ENCODE measurements at places on chromosomes 7 and 10.

- peaks cover 9% of the 10 kb centered on the region for H3K4me1 ChIP-seq
- H3K36me3 ChIP-seq, result no peaks in the 10 kb centered on the region
- DNase-seq, result no peak
Measured at GRCh38 chr7:112157072-112157471, 49.1 kb downstream of the DOCK4 start.

DNA sequence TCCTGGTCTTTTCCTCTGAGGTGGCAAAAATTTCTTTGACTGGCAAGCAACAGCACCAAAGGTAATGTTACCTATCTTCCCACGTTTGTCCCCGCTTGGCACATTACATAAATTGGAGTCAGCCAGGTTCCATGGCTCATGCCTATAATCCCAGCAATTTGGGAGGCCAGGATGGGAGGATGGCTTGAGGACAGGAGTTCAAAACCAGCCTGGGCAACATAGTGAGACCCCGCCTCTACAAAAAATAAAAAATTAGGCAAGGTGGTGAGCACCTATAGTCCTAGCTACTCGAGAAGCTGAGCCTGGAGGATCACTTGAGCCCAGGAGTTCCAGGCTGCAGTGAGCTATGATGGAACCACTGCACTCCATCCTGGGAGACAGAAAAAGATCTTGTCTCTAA is 139.5 kb downstream of the IDE start:
- H3K4me3 ChIP-seq, result no peak overlapping the region
- no peaks in the 10 kb centered on the region for H3K36me3 ChIP-seq

- DNase-seq, result no peak
- H3K27me3 ChIP-seq, result peaks cover 47% of the 10 kb centered on the region
- H3K27ac ChIP-seq, result no peak overlapping the region
Measured at GRCh38 chr7:70457482-70457881, 674.5 kb upstream of the GALNT17 start.

- no peaks in the 10 kb centered on the region for H3K36me3 ChIP-seq
- H3K27me3 ChIP-seq, result no peaks in the 10 kb centered on the region
- H3K27ac ChIP-seq, result no peak overlapping the region
- peaks cover 10% of the 10 kb centered on the region for H3K4me1 ChIP-seq
- no peak overlapping the region for H3K4me3 ChIP-seq
Measured at GRCh38 chr7:69374044-69374425, 224.2 kb upstream of the AUTS2 start.

DNA sequence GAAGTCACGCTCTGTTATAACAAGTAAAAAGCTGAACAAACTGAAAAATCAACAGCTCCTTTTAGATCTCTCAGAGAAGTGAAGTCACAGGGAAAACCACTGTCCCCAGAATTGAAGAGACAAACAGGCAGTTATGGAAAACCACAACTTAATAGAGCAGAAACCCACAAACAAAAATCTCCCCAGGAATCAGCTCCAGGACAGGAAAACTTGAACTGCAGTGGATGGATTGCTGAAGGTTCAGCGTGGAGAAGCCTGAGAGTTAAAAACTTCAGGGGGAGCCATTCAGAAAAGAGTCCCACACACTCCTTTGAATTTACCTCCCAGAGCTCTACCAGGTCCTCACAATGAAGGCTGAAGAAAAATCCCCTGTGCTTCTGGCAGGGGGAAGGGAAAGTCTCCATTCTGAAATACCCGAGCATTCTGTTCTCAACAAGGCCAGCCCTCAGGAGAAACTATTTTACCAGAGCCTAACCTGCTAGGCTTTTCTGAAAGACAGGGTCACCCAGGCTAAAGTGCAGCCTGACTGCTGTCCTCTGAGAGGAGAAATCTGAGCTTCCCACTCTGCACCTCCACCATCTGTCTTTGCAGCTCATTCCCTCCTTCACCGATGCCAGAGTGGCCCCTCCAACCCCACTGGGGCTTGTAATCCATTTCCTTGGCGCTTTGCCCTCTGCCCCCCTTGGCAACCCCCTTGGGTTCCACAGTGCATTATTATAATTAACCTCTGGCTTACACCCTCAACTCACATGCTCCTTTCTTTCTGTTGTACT is 65.0 kb upstream of the CCNY start:
- H3K27ac ChIP-seq, result no peak overlapping the region
- H3K36me3 ChIP-seq, result no peaks in the 10 kb centered on the region
- no peak overlapping the region for H3K4me3 ChIP-seq
- H3K27me3 ChIP-seq, result no peaks in the 10 kb centered on the region
- no peak for DNase-seq

DNA sequence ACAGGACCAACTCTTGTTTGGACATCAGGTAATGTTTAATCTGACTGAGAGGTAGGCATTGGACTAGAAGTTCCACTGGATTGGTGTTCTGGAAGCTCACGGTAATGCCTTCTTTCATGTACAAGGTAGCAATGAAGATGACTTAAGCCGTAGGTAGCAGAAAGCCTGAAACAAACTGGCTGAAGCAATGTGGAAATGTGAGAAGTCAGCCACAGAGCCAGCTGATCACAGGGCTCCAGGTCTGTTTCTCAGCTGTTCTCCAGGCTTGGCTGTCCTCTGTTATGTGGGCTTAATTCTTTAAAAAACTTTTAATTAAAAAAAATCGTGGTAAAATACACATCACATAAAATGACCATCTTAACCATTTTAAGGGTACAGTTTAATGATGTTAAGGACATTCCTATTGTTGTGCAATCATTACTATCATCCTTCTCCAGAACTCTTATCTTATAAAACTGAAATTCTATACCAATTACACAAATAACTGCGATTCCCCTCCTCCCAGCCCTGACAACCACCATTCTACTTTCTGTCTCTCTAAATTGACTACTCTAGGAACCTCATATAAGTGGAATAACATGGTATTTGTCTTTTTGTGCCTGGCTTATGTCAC is 101.4 kb upstream of the ZNF32 start:
- DNase-seq, result no peak

GRCh38 chr10:123754123-123754522 is 88.0 kb downstream of the GPR26 start:
- no peak overlapping the region for H3K4me3 ChIP-seq
- H3K27ac ChIP-seq, result no peak overlapping the region
- H3K4me1 ChIP-seq, result no peaks in the 10 kb centered on the region
- peaks cover 53% of the 10 kb centered on the region for H3K27me3 ChIP-seq
- no peaks in the 10 kb centered on the region for H3K36me3 ChIP-seq
- DNase-seq, result no peak

DNA sequence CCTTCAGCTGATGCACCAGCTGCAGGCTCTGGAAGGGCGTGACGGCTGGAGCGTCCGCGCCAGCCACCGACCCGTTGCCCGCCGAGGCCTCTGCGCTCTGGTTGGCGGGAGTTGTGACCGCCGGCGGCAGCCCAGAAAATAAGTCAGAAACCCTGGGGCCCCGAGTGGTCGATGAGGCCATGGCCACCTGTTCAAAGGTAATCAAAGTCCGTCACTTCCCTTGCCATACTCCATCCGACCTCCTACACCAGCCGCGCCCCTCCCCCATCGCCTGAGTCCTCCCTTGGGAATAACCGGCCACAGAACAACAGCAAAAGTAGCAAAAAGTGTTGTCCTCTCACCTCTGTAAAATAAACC is 406 bp downstream of the PRLHR start:
- no peaks in the 10 kb centered on the region for H3K36me3 ChIP-seq
- peaks cover 40% of the 10 kb centered on the region for H3K27me3 ChIP-seq
- H3K27ac ChIP-seq, result no peak overlapping the region
- no peak overlapping the region for H3K4me3 ChIP-seq
- DNase-seq, result no peak

- peaks cover 35% of the 10 kb centered on the region for H3K27me3 ChIP-seq
- H3K27ac ChIP-seq, result no peak overlapping the region
- DNase-seq, result no peak
Measured at GRCh38 chr7:151941009-151941408, 15.2 kb upstream of the GALNTL5 start.

- H3K27me3 ChIP-seq, result no peaks in the 10 kb centered on the region
- DNase-seq, result no peak
- H3K27ac ChIP-seq, result no peak overlapping the region
Measured at GRCh38 chr10:119817991-119818888, 54.4 kb downstream of the MCMBP start.

GRCh38 chr10:132898391-132899053 is 43.8 kb downstream of the CFAP46 start:
- peaks cover 45% of the 10 kb centered on the region for H3K27me3 ChIP-seq
- no peak overlapping the region for H3K27ac ChIP-seq
- H3K36me3 ChIP-seq, result no peaks in the 10 kb centered on the region
- H3K4me1 ChIP-seq, result no peaks in the 10 kb centered on the region
- H3K4me3 ChIP-seq, result no peak overlapping the region

DNA sequence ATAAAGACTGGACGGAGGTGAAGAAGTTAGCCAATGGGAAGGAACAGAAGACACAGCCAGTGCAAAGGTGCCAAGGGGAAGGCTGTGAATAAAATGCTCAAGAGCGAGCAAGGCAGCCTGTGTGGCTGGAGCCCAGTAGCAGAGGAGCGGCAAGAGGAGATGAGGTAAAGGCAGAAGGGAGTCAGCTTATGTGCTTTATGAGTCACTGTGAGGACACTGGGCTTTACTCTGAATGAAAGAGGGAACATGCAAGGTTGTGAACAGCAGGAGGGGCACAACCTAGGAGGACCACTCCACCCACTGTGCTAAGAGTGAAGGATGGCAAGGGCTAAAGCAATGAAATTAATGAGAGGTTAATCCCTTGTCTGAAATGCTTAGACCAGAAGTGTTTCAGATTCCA is 129.0 kb upstream of the ODAD2 start:
- H3K27me3 ChIP-seq, result 0 out of 2 replicates have a peak, but pooled peaks cover 4% of the 10 kb centered on the region
- no peaks in the 10 kb centered on the region for H3K36me3 ChIP-seq

DNA sequence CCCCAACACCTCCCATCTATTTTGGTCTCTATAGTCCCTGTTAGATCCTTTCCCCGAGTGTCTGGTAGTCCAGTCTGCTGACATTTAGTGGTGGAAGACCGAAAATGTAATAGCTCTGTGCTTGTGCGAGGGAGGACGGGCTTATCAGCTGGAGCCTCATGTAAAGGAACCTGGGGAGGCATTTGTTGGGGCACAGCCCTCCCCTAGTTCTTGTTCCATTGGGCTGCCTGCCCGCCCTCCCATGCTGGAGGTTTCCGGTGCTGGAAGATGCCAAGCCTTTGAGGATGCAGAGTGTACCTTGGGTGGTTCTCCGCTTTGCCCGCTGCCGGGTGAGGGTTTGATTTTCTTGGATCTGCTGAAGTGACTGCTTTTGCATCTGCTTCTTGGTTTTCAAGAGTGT is 5.4 kb downstream of the ZNF862 start:
- H3K36me3 ChIP-seq, result no peaks in the 10 kb centered on the region
- no peak overlapping the region for H3K4me3 ChIP-seq
- peaks cover 9% of the 10 kb centered on the region for H3K4me1 ChIP-seq
- DNase-seq, result no peak
- H3K27ac ChIP-seq, result no peak overlapping the region

GRCh38 chr7:42359946-42360345 is 122.9 kb upstream of the GLI3 start:
- 0 out of 2 replicates have a peak, but pooled peaks cover 8% of the 10 kb centered on the region for H3K27me3 ChIP-seq
- no peaks in the 10 kb centered on the region for H3K4me1 ChIP-seq
- no peak overlapping the region for H3K27ac ChIP-seq
- no peak for DNase-seq
- H3K36me3 ChIP-seq, result no peaks in the 10 kb centered on the region

GRCh38 chr7:129262324-129262723 is 37.5 kb downstream of the AHCYL2 start:
- no peak overlapping the region for H3K27ac ChIP-seq
- H3K4me3 ChIP-seq, result no peak overlapping the region
- no peaks in the 10 kb centered on the region for H3K36me3 ChIP-seq
- H3K27me3 ChIP-seq, result no peaks in the 10 kb centered on the region

DNA sequence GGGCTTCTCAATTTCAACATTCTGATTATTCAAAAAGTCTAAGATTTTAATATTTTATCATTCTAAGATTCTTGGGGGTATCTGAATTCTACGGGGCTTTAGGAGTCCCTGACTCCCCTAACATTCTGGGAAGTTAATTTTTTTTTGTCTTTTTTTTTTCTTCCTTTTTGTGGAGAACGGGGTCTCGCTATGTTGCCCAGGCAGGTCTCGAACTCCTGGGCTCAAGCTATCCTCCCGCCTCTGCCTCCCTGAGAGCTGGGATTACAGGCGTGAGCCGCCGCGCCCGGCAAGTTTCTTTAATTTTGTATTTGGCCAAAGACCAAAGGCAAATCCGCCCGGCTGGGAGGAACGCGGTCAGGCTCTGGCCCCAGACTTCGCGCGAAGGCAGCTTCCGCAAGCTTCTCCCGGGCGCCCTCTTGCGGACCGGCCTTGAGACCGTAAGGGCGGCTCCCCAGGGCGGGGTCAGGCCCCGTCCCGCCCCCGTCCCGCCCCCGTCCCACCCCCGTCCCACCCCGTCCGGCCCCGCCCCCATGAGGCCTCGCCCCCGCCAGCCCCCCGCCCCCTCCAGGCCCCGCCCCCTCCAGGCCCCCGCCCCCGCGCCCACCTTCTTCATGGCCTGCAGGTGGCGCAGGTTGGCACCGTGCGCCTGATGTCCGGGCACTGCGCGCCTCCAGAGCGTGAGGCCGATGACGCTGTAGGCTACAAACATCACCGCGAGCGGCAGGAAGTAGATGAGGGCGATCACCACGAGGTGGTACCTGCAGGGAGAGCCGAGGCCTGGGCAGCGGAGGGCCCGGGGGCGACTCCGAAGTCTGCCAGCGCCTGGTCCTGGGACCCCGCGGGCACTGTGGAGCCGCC is 8.2 kb downstream of the TACR2 start:
- H3K4me1 ChIP-seq, result peaks cover 26% of the 10 kb centered on the region
- no peaks in the 10 kb centered on the region for H3K27me3 ChIP-seq
- peak; percentile 85 for DNase-seq
- no peaks in the 10 kb centered on the region for H3K36me3 ChIP-seq
- peak overlapping the region; percentile 50 for H3K4me3 ChIP-seq
- H3K27ac ChIP-seq, result no peak overlapping the region

GRCh38 chr10:75111907-75112679 is 637 bp downstream of the SAMD8 start:
- DNase-seq, result peak; percentile 53
- no peaks in the 10 kb centered on the region for H3K36me3 ChIP-seq
- no peaks in the 10 kb centered on the region for H3K27me3 ChIP-seq
- H3K27ac ChIP-seq, result peak overlapping the region; percentile 88

- H3K27ac ChIP-seq, result no peak overlapping the region
- H3K27me3 ChIP-seq, result no peaks in the 10 kb centered on the region
- no peak for DNase-seq
- H3K36me3 ChIP-seq, result no peaks in the 10 kb centered on the region
Measured at GRCh38 chr10:114432566-114433093, 28.3 kb upstream of the AFAP1L2 start.
